Bronchial epithelial cell (primary cell): ENCODE measurements at places on chromosomes 3 and 15.

- DNase-seq = peak; percentile 37
Observed at GRCh38 chr3:6807967-6808588, 52.8 kb upstream of the GRM7 start.

DNA sequence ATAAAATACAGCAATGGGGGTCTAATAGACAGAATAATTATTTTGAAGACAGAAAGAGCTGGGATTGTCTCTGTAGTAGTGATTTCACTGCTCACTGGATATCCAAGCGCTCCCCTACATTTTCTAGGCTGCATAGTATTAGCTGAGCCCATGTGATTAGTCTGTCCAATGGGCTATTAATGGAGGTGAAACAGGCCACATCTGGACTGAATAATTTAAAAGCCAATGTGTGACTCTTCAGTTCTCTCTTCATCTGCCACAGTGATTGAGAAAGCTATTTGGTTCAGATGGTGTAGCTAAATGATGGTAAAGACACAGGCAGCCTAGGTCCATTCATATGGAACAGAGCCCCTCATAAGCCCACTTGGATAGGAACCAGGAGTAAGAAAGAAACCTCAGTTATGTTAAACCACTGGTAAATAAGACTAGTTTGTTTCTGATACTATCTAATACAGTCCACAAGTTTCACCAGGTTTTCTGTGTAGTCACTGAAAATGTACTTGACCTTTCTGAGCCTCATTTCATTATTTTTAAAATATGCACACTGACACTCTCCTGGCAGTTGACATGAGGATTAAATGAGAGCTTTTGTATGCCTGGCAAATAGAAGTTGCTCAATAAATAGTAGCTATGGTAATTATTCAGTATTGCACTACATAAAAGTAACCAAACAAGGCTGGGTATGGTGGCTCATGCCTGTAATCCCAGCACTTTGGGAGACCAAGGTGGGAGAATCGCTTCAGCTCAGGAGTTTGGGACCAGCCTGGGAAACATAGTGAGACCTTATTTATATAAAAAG, 17.0 kb upstream of the STT3B start:
- DNase-seq = no peak

DNA sequence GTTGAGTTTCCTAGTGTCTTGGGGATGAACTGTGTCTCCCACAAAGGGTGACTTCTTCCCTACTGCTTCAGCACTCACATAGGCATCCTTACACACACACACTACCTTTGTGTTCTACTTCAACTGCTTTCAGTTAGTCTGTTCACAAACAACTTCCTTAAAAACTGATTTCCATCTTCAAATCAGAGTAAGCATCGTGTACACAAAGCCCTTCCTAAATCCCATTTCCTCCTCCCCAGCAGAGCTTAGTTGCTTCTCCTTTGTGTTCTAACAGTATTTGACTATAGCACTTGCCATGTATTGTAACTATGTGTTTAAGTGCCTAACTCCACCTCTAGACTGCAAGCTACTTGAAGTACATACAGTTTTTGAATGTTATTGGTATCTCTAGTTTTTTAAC, 71.7 kb downstream of the TNIK start:
- DNase-seq = no peak

DNA sequence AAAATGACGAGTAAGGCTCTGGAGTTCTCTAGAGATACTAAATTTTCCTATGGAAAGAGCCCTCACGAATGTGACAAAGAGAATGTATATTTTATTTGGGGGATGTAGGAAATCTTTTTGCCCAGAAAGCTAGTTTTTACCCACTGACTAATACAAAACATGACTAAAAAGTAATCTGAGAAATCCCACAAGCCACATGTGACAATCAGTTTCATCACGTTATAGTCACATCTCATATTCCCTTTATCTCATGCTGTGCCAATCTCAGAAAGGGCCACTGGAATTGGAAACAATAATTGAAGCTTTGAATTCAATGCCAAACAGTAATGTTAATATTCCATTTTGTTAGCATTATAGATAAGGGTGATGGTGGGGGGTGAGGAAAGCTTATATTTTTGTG, 509.0 kb upstream of the GOLIM4 start:
- DNase-seq = no peak

DNA sequence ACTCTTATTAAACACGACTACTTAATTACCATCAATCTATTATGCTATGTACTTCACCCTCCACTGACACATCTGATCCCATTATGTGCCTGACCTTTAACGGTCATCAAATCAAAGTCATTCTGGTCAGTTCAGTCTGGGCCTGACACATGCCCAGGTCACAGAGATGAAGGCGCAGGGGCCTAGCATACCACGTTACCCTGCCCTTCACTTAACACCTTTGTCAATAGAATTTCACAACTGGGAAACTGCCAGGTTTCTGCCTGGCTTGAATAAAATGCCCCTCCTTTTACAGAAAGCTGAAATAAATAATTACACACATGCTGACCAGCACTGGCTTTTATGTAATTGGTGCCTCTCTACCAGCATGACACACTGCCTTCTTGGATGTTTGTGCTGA, 39.5 kb downstream of the MECOM start:
- no peak for DNase-seq

GRCh38 chr3:117622171-117622841, 912.7 kb downstream of the TUSC7 start:
- DNase-seq = peak; percentile 96

GRCh38 chr3:183823963-183824362, 1.4 kb downstream of the MAP6D1 start:
- no peak for DNase-seq

GRCh38 chr15:60462027-60462426, 16.9 kb downstream of the ICE2 start:
- DNase-seq = no peak

DNA sequence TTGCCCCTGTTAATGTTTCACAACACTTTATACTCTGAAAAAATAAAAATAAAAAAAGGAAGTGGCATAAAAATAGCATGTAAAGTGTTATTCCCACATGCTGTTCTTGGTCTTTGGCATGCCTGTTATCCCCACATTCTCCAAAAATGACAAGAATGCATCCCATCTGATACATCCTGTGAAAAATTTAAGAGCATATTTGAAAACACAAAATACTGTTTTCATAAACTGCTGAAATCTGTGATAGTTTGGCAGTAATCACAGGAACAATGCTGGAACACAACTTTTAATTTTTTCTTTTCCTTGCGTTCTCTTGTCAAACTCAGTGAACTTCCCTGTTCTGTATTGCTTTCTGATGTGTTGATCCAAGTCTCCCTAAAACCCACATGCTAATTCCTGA, 288.8 kb downstream of the ROBO2 start:
- no peak for DNase-seq

DNA sequence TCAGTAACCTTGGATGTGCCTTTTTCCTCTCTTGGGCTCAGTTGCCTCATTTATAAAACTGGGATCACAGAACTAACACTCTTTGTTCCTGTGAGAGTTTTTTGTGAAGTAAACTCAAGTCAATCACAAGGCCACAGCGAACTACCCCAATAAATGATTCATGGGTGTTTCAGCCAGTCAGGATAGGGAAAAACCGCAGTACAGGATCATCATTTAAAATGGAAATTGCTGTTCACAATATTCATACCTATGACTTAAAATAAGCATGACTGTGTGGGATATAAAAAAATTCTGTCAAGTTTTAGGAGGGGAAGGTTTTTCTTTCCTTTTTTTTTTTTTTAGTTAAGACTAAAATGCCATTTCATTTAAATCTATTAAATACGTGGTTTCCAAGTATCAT, 238.1 kb downstream of the CHST2 start:
- DNase-seq = no peak

GRCh38 chr3:31384117-31384516, 148.6 kb upstream of the STT3B start:
- no peak for DNase-seq

GRCh38 chr15:47857776-47858167, 140.5 kb downstream of the SEMA6D start:
- DNase-seq = no peak

DNA sequence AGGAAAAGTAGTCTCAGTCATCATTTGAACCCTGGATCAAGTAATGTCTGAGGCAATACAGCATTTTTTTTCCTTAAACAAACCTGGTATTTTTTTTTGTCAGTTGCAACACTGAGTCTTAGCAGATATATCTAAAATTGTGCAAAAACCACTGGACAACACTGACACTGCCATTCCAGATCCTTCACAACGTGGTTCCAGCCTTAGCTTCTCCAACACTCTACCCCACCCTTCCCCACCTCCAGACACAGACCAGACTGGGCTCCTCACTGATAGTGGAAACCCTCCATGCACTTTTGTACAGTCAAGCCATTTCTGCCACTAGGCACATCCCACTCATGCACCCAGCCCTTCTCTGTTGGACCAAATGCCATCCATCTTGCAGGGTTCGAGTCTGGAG, 199.6 kb upstream of the CTNNB1 start:
- DNase-seq = no peak

DNA sequence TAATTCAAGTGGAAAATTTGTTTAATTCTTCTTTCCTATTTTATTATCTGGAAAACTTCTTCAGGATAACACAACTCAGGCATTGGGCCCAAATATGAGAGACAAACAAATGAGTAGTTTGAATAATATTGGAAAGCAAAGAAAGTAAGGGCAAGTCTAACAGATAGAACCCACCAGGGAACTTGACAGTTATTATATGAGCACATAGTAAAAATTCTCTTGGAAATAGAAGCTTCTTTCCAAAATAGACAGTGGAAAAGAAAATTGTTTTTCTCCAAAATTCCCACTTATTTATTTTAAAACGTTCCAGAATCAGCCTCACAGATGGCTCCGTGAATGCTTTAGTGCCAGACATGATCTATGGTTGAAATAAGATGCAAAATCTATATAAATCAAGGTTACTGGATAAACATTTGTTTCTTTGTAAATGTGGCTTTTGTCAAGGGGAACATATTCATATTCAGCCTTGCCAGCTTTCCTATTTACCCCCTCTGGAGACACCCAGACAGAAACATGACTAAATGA, 23.9 kb downstream of the LDHAL6B start:
- DNase-seq = no peak

DNA sequence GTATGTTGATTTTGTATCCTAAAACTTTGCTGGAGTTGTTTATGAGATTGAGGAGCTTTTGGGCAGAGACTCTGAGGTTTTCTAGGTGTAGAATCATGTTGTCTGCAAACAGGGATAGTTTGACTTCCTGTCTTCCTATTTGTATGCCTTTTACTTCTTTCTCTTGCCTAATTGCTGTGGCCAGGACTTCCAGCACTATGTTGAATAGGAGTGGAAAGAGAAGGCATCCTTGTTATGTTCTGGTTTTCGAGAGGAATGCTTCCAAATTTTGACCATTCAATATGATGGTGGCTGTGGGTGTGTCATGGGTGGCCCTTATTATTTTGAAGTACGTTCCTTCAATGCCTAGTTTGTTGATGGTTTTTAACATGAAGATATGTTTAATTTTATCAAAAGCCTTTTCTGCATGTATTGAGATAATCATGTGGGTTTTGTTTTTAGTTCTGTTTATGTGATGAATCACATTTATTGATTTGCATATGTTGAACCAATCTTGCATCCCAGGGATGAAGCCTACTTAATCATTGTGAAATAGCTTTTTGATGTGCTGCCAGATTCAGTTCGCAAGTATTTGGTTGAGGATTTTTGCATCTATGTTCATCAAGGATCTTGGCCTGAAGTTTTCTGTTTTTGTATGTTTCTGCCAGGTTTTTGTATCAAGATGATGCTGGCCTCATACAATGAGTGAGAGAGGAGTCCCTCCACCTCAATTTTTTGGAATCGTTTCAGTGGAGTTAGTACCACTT, 188.1 kb downstream of the MINAR1 start:
- DNase-seq = no peak

GRCh38 chr3:177574222-177574856, 377.1 kb upstream of the TBL1XR1 start:
- DNase-seq = peak; percentile 89

GRCh38 chr3:112984485-112984884, 6.3 kb upstream of the GTPBP8 start:
- DNase-seq = peak; percentile 14

GRCh38 chr15:48459571-48460442, 128.6 kb downstream of the DUT start:
- DNase-seq = peak; percentile 34

- DNase-seq = no peak
Observed at GRCh38 chr3:156516284-156516683, 38.6 kb downstream of the SSR3 start.

DNA sequence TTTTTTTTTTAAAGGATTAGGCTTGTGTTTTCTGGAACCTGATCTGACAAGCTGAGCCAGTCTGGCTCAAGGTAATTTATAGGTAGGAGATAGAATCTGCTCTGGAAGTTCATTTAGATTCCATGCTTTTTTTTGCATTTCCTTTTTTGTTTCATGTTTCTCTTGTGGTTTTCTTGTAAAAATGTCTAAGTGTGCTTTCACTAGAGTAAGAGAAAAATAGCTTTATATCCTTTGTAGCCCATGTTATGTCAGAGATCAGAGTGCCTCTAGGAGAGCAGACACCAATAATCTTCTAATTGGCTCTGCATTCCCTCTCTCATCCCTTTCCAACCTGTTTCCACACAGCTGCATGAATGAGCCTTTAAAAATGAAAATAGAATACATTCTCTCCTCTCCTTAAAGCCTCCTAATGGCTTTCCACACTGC, 389.8 kb upstream of the KCNMB2 start:
- DNase-seq = no peak

DNA sequence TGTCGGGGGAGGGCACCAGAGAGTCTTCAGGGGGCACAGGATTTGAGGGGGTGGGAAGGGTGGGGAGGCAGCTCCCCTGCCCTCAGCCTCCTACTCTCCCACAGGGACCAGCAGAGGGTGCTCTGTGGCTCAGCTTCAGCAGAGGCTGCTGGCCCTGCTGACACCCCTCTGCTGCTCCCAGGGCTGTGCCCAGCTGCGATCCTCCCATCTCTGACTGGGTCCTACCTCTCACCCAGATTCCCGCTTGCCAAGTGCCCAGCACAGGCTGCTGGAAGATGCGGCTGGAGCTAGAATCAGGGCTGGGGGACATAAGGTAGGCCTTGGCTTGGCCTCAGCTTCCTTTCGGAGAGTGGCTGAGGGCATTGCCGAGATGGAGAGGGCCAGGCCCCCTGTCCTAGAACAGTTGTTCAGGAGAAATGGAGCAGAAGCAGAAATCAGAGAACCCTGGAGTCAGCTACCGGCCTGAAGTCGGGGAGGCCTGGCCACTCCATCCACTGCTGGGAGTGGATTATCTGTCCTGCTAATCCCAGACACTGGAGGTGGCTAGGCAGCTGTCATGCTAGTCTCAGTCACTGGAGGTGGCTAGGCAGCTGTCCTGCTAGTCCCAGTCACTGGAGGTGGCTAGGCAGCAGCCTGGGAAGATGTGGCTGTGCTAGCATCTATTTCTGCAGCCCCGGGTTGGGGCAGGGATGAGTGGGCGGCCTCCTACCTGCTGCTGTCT, 3.9 kb downstream of the GRM2 start:
- no peak for DNase-seq
